ENCODE measurements at places on chromosomes 12 and 14.

GRCh38 chr12:32353540-32353939 is 45.8 kb upstream of the FGD4 start:
- DNase-seq: no peak

DNA sequence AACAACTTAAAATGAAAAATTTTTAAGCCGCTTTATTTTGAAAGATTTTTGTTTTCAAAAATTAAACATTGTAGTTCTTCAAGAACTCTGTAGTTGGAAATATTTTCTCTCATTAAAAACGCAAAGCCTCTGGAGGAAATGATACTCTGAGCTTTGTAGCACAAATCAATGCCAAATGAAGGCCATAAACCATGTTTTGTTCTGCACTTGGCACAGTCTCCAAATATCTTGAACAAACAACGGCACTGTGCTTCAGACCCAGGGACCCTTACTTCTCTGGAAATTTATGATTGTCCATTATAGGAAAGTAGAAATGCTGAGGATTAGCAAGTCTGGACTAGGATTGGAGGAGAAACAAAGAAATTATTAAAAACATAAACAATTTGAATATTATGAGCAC is 160.8 kb upstream of the BMP4 start:
- no peak for DNase-seq

GRCh38 chr14:98130691-98131090 is 1141.3 kb downstream of the BCL11B start:
- no peak for DNase-seq

- DNase-seq: no peak
Observed at GRCh38 chr14:21822109-21822508, 148.5 kb upstream of the OR4E1 start.

DNA sequence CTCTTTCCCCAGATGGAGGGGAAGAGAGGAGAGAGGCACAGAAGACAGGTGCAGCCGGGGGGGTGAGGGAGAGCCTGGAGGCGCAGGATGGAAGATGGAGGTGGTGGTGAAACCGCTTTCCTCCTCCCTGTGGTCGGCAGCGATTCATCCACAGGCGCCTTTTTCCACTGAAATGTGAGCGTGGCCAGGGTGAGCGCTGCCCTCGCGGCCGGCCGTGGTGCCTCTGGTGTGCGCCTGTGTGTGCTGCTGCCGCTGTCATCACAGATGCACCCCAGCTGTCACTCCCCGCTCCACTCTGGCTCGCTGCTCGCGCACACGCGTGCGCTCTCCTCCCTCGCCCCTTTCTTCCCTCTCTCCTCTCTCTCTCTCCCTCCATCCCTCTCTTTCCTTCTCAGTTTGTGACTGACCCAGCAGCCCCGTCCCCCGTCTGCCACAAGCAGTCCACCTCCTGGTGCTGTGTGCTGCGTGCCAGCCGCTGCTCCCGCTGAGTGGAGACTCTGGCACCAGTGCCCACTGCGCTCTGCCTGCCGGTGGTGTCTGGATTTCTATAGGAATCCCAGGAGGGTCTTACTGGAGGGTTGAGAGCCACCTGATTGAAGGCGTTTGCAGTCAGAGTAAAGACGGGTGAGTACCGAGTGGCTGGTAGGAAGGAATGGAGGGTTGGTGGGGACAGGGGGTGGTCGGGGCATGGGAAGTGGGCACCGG is at the start of gene LRTM2:
Gene LRTM2 (plus strand): TSS at position 375 of the 705 bp plus-strand sequence. CDS start 7,584 bp downstream, outside the sequence.
- DNase-seq: no peak

DNA sequence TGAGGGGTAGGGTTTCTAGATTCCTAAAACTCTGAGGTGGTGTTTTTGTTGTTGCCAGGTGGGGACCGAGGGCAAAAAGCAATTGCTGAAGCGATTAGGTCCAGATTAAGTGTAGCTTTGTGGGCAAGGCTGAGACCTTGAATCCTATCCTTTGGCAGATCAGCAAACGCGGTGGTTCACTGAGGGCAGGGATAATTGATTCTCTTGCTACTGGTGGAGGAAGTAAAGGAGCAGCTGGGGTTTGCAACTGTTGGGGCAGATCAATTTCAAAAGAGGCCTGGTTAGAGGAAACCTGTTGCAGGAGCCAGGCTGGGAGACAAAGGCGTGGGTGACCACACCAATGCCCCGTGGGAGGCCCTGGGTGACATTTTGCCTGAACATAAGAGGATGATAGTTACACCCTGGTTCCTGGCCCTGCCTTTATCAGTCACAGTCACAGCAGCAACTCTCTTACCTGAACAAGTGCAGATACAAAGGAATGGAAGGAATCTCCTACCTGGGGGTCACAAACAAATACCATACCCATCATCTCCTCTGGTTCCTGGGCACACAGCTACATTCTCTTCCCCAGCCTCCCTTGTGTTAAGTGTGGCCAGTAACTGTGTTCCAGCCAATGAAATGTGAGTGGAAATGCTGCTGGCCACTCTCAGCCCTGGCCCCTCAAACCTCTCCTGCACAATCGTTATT is 43.3 kb upstream of the RASSF3 start:
- DNase-seq: no peak

DNA sequence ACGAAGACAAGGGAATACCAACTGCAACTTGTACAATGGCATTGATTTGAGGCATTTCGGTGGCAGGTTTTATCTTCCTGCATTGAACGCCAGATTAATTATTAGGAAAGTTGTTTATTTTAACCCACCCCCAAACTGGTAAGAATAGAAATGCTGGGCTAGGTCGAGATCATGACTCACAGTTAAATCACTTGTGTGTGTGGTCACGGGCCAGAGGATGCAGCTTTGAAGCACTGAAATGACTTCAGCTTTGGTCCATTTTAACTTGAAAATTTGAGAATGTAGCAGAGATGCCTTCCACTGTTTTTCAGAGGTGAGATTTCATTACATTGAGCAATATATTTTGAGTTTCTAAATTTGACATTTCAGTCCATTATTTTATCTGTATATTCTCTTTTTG is 23.6 kb upstream of the KCNH3 start:
- no peak for DNase-seq

DNA sequence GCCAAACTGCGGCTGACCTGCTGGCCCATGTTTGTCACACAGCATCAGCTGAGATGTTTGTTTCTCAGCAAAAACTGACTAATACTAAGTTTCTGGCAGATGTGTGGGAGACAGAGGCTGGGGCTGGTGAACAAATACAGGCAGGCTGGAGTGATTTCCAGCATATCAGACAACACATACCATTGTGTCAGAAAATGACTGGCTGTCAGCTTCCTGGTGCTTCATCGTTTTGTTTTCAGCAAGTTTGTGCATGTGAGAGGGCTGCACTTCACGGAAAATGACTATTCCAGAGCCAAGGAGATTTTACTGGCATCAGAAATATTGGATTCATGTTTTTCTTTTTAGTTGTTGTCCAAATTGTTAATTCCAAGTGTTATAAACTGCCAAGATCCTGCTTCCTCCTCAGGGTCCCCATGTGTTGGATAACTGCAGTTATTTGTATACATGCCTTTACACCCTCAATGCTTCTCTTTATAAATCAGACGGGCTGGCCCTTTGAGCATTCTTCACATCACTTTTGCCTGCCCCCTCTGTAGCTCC is 145.7 kb downstream of the GALC start:
- no peak for DNase-seq

- no peak for DNase-seq
Observed at GRCh38 chr14:74927225-74927624, 4.2 kb upstream of the RPS6KL1 start.

DNA sequence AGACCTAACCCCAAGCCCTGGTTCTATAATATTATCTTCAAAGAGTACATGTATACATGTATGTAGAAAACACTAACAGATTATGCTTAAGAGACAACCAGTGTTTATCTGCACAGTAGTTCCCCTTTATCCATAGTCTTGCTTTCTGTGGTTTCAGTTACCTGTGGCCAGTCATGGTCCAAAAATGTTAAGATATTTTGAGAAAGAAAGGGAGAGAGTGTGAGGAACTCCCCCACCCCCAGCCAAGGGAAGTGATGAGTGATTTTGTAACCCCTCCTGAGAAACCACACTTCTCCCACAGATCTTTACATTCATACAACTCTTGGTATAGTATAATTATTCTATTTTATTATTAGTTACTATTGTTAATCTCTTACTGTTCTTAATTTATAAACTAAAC is 77.3 kb upstream of the CNTN1 start:
- DNase-seq: no peak

- DNase-seq: no peak
Observed at GRCh38 chr12:110689281-110690126, 589 bp upstream of the HVCN1 start.

DNA sequence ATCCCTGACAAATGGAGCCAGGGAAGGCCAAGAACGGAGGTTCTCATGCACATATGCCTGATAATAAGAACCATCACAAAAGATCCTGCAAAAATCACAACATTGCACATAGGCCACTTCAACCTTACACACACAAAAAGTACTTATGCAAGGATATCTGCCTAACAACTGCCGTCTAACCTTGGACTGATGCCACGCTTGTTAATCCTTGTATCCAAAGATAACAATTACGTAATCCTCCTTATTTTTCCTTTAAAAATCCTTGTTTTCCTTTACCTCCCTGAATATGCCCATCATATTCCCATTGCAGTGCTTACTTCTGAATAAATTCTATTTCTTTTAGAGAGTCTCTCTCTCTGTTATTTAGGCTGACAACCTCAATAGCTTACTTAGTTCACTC is 59.5 kb downstream of the TMEM116 start:
- DNase-seq: no peak

GRCh38 chr12:68825569-68826217 is 17.7 kb downstream of the MDM2 start:
- DNase-seq: no peak

- no peak for DNase-seq
Observed at GRCh38 chr14:26427097-26427496, 170.7 kb downstream of the NOVA1 start.

DNA sequence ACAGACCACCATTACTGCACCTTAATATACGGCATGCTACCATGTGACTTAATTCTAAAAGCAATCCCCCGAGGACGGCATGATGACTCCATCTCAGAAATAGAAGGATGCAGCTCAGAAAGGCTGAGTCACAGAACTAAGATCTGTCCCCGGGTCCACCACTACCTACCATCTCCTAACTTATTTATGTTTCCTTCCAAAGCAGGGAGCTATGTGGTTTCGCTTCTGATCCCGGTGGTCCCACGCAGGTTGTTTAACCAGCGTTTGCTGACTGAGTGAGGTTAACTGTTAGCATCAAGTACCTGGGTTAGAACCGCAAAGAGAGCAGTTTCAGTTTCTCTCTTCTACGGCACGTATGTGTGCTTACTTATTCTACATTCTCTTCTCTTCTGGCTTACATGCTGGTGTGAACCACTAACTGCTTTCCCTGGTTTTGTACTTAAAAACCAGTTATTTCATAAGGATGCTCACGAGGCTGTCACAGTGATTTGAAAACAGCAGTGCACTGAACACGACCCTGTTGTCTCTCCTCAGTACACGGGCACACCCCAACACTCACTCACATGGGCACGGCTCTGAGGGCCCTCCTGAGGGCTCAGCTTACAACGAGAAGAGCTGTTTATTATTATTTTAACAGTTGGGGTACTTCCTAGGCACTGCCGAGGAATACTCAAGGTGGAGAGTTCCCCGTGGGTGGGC is 66.7 kb downstream of the CCDC88C start:
- peak; percentile 88 for DNase-seq

GRCh38 chr12:50338920-50339645 is 55.8 kb upstream of the LIMA1 start:
- DNase-seq: no peak

DNA sequence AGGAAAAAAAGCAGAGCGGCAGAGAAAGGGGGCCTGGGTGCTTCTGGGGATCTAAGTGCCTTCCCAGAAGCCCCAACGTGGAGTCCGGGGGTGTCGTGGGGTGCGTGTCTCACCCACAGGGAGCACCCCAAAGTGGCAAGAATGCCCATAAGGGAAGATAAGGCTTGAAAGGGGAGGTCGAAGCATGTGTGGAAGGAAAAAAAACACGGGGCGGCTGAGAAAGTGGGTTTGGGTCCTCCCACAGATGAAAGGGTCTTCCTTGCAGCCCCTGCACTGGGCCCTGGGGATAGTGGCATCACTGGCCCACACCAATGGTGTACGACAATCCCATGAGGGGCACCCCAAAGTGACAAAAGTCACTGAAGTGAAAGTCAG is 275.5 kb downstream of the ALG10 start:
- no peak for DNase-seq

- no peak for DNase-seq
Observed at GRCh38 chr14:57736391-57736790, 129.5 kb downstream of the SLC35F4 start.

GRCh38 chr12:57629897-57630471 is 3.0 kb downstream of the B4GALNT1 start:
- DNase-seq: no peak

GRCh38 chr12:82627799-82628198 is 58.9 kb upstream of the TMTC2 start:
- DNase-seq: peak; percentile 19

- no peak for DNase-seq
Observed at GRCh38 chr12:132237772-132238487, 91.5 kb downstream of the GALNT9 start.

DNA sequence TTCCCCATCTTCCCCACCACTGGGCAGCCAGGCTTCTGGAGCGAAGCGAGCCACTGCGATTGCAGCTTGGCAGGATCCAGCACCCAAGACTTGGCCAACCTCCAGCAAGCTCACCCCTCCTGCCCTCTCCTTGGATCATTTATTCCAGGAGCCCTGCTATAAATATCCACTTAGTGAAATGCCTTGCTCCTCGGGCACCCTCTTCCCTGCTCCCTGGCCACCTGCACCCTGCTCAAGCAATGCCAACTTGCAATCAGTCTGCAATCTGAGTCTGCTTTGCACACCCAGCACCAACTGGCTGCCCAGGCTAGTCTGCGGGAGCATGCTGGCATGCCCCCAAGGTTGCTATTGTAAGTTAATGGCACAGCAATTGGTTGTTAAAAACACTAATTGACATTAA is 666.0 kb downstream of the MED13L start:
- no peak for DNase-seq

- no peak for DNase-seq
Observed at GRCh38 chr12:109642506-109643132, 69.0 kb downstream of the MVK start.

DNA sequence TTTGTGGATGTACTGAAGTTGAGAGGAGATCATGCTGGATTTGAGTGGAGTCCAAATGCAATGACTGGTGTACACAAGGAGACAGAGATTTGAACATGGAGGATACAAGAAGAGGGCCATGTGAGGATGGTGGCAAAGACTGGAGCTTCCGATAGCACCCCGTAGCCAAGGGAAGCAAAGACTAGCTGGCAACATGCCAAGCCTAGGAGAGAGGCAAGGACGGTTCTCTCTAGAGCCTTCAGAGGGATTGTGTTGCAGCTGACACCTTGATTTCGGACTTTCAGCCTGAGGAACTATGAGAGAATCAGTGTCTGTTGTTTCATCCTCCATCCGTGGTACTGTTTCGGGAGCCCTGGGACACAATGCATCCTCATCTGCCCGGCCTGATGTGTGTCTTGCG is 202.5 kb downstream of the SLC15A4 start:
- no peak for DNase-seq

DNA sequence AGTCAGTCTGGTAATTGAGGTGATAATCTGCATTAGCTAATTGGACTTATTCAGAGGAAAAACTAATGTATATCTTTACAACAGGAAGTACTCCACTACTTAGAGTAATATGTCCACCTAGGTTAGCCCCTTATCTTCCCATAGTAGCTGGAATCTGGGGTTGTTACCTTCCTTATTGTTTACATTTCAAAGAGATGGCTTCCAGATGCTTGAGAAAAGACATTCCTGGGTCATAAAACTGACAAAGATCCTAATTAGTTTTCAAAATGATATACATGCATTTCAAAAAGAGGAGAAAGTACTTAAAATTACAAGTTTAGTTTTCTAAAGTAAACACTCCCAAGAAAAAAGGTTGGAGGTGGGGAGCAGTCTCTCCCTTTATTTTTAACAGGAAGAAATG is 78.1 kb downstream of the RPL10L start:
- DNase-seq: no peak

- no peak for DNase-seq
Observed at GRCh38 chr12:843609-844008, 91.2 kb downstream of the WNK1 start.

Measured in MM.1S (cell line).